ENCODE measurements at places on chromosomes 7 and 10. TPM values are rescaled to one million over a fixed set of nuclear protein-coding genes. Genes with fewer than 3 reads are reported as not detected.

DNA sequence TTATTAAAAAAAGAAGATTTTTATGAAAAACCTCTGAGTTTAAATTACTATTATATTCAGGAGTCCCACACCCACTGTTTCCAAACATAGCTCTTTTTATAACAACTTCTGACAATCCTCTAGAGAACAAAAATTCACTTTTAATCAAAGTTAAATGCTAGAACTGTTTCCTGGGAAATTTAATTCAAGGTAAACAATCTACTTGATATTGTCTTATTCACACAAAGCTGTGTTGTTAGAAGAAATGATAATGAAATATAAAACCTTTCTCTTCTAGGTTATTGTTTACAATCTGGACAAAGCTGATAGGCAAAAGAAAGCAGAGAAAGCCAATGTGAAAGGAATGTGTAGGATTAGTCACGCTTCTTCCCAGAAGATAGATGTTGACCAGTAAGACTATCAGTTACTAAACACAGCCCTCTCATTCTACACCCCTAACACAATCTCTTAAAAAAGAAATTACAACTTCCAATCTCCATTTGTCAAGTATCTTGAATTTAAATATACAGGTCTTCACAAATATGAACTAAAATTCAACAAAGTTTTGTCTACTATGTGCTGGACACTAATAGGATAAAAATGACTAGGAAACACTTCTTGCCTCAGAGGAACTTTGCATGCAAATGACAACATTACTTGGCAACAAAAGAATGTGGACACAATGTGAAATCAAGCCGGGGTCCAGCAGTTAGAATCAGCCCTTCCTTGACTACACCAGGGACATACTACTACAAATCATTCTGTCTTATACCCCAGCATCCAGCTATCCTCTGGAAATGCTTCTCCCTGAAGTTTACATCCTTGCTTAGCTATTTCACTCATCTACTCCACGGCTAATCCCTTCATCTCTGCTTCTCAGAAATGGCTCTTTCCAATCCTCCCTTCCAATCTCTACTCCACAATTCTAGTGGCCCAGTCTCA, 123.7 kb downstream of the IMMP2L start:
- H3K27ac ChIP-seq: peak overlapping the region; percentile 0
- no peaks in the 10 kb centered on the region for H3K4me1 ChIP-seq
- H3K27me3 ChIP-seq: no peaks in the 10 kb centered on the region

- no peaks in the 10 kb centered on the region for H3K4me1 ChIP-seq
- no peak for DNase-seq
- H3K36me3 ChIP-seq: no peaks in the 10 kb centered on the region
- H3K4me3 ChIP-seq: no peak overlapping the region
These were observed 75.0 kb upstream of the AFAP1L2 start for GRCh38 chr10:114479307-114479706.

GRCh38 chr7:22653951-22654350, 73.0 kb upstream of the IL6 start:
- peak; percentile 84 for DNase-seq
- no peak overlapping the region for H3K4me3 ChIP-seq
- H3K27me3 ChIP-seq: no peaks in the 10 kb centered on the region
- peak overlapping the region; percentile 86 for H3K27ac ChIP-seq
- H3K4me1 ChIP-seq: peaks cover 47% of the 10 kb centered on the region

DNA sequence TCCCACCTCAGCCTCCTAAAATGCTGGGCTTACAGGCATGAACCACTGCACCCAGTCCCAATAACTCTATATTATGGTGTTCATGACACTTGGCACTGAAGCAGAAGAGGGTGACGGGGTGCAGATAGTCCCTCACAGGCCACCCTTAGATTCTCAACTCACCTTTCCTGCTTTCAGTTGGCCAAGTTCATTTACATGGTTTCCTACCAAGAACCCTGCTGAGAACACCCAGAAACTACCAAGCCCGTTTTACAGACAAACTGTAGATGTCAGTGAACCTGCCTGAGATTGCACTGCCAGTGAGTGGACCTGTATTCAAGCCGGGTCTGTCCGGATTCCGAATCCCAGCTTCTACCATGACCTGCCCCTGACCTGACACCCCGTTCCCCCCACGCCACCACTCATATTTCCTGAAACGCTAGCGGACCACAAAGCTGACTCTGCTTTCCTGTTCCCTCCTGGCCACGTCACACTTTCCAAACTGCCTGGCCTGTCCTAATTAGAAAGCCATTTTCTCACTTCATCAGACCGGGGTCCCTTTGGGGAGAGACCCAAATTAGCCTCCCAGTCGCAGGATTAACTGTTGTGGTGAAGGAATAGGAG, 17.3 kb downstream of the GRID2IP start:
- DNase-seq: peak; percentile 8
- H3K27ac ChIP-seq: no peak overlapping the region
- peaks cover 8% of the 10 kb centered on the region for H3K27me3 ChIP-seq
- peaks cover 3% of the 10 kb centered on the region for H3K4me1 ChIP-seq
- no peaks in the 10 kb centered on the region for H3K36me3 ChIP-seq
- no peak overlapping the region for H3K4me3 ChIP-seq

DNA sequence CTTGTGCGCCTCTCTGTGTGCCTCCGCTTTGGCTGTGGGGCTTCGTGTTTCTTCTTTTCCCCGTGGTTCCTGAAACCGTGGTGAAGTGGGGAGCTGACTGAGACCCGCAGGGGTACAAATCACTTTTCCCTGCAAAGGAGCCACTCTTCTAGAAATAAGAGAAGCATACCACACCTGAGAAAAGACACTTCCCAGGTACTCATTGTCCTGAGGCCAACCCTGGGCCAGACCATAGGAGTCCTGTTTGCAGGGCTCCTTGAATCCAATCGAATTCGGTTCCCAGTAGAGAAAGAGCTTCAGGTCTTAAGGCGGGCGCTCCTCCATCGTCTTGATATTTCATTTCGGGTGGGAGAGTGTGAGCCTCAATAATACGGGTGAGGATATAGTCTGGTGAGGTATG, 32.4 kb upstream of the ZNF273 start:
- H3K4me3 ChIP-seq: no peak overlapping the region
- H3K4me1 ChIP-seq: no peaks in the 10 kb centered on the region
- H3K27ac ChIP-seq: no peak overlapping the region
- H3K27me3 ChIP-seq: no peaks in the 10 kb centered on the region
- no peak for DNase-seq
- no peaks in the 10 kb centered on the region for H3K36me3 ChIP-seq

- no peaks in the 10 kb centered on the region for H3K27me3 ChIP-seq
- no peak overlapping the region for H3K27ac ChIP-seq
- no peaks in the 10 kb centered on the region for H3K36me3 ChIP-seq
- H3K4me1 ChIP-seq: no peaks in the 10 kb centered on the region
These were observed 1055.1 kb downstream of the KCNMA1 start for GRCh38 chr10:76582531-76582930.

DNA sequence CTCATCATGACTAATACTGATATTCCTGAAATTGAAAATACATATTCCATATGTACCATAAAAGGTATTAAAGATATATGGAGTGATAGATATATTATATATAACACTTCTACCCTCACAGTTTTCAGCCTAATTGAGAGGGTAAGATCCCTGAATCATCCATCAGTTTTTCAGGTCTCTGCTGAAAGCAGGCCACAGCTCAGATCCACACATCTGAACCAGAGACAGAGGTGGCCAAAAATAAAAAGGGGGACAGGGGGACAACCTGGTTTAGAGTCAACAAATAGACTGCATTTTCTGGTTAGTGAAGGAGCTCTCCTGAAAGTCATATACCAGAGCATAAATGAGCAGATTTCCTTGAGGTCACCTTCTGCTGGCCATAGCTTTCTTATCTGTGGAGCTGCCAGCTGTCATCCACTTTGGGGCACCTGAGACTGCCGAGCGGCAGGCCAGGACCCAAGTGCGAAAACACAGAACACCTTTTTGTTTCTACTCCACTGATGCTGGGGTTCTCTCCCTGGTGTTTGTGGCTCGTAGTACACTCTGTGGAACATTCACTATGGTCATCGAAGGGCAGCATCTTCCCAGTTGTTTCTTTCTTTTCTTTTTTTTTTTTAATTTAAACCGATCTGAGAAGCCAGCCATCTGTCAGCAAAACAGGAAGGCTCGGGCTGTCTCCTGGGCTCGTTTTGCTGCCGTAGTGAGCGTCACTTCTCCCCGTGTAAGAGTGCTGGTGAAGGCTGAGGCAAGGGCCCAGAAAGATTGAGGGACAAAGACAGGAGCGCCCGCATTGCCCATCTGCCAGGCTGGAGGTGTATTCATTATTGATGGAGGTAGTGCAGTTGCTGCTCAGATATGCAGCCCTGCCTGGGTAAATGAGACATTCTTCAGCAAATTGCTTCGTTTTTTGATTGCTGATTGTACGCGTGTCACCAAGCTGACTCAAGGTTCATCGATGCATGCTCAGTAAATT, 13.5 kb downstream of the IKZF1 start:
- H3K27me3 ChIP-seq: peaks cover 14% of the 10 kb centered on the region
- no peaks in the 10 kb centered on the region for H3K4me1 ChIP-seq
- no peak overlapping the region for H3K27ac ChIP-seq

- H3K27ac ChIP-seq: no peak overlapping the region
- H3K36me3 ChIP-seq: no peaks in the 10 kb centered on the region
- no peaks in the 10 kb centered on the region for H3K27me3 ChIP-seq
- no peak for DNase-seq
These were observed 185.3 kb downstream of the WDR11 start for GRCh38 chr10:121036431-121036830.

GRCh38 chr10:123043409-123043925, 34.7 kb downstream of the ACADSB start:
- H3K4me3 ChIP-seq: no peak overlapping the region
- no peaks in the 10 kb centered on the region for H3K4me1 ChIP-seq
- DNase-seq: peak; percentile 61
- H3K27ac ChIP-seq: no peak overlapping the region
- no peaks in the 10 kb centered on the region for H3K36me3 ChIP-seq

GRCh38 chr7:64893401-64893800, 9.7 kb upstream of the ZNF273 start:
- DNase-seq: no peak
- no peak overlapping the region for H3K27ac ChIP-seq
- no peak overlapping the region for H3K4me3 ChIP-seq

DNA sequence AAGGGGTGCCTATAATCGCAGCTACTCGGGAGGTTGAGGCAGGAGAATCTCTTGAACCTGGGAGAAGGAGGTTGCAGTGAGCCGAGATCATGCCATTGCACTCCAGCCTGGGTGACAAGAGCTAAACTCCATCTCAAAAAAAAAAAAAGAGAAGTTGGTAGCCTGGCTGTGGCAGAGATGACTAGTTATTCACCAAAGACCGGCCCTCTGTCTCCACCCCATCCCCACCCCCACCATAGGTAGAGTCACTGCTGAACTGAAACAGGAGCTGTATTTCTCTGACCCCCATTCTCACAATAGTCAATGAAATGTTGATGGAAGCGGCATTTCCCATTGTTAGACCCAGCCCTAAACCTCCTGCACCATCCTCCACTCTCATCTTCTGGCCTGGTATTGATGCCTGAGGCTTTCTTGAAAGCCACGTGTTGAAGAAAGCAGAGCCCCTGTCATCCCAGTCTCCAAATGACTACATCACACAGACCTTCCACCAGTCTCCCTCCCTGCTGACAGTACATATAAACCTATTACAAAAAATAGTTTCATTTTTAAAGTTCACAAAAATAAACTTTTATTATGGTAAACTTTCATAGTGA, 9.4 kb upstream of the PIK3CG start:
- no peaks in the 10 kb centered on the region for H3K36me3 ChIP-seq
- H3K27ac ChIP-seq: no peak overlapping the region
- H3K4me1 ChIP-seq: no peaks in the 10 kb centered on the region
- DNase-seq: no peak
- no peak overlapping the region for H3K4me3 ChIP-seq

DNA sequence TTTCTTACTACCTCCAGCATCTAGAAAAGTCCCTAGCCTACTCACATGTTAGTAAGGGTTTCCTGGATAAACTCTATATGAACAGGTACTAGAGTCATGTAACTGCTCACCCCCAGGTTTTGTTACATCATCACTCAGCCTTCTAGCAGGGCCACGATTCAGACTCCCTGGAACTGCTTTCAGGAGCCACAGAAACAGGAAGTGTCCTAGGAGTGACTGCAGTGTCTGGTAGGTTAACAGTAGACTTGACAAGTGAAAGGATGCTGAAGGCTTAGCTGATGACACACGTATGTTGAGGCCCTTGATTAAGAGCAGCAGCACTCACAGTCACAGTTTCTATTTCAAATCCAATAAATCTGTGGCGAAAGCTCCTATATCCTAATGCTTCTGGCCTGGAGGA, 101.2 kb downstream of the DNMBP start:
- peaks cover 27% of the 10 kb centered on the region for H3K4me1 ChIP-seq
- H3K27ac ChIP-seq: no peak overlapping the region
- H3K36me3 ChIP-seq: peaks cover 40% of the 10 kb centered on the region
- H3K4me3 ChIP-seq: no peak overlapping the region
- DNase-seq: no peak
- no peaks in the 10 kb centered on the region for H3K27me3 ChIP-seq

DNA sequence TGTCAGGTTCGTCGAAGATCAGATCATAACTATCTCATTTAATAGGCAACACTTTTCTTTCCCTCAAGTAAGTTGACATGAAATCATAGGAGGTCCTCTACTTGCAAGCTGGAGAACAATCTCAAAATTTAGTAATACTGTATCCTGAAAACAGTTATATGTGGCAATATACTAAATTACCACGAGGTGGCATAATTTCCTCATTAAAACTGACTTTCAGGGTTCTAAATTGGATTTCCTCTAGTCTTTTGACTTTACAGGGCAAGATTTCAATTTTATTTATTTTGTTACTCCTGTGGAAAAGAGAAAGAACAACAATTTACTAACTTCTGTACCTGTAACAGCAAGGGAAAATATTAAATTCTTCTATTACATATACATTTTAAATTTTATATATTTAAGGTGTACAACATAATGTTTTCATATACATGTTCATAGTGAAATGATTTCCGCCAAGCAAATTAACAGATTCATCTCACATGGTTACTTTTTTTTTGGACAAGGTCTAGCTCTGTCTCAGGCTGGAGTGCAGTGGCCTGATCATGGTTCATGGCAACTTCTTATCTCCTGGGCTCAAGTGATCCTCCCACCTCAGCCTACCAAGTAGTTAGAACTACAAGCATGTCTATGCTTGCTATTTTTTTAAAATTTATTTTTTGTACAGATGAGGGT, 53.4 kb upstream of the CYP2C18 start:
- H3K27ac ChIP-seq: no peak overlapping the region
- DNase-seq: peak; percentile 44
- H3K36me3 ChIP-seq: no peaks in the 10 kb centered on the region
- peaks cover 4% of the 10 kb centered on the region for H3K27me3 ChIP-seq
- H3K4me3 ChIP-seq: no peak overlapping the region
- H3K4me1 ChIP-seq: no peaks in the 10 kb centered on the region

GRCh38 chr7:81956520-81956919, 186.7 kb upstream of the HGF start:
- no peaks in the 10 kb centered on the region for H3K4me1 ChIP-seq
- no peak overlapping the region for H3K4me3 ChIP-seq
- peaks cover 3% of the 10 kb centered on the region for H3K36me3 ChIP-seq

GRCh38 chr7:154910125-154910524, 92.8 kb downstream of the PAXIP1 start:
- H3K36me3 ChIP-seq: no peaks in the 10 kb centered on the region
- no peak overlapping the region for H3K4me3 ChIP-seq
- H3K4me1 ChIP-seq: peaks cover 4% of the 10 kb centered on the region
- H3K27me3 ChIP-seq: peaks cover 11% of the 10 kb centered on the region
- no peak for DNase-seq

The ANKRD2 gene
- polyA plus RNA-seq: 1.7 TPM

The CPA2 gene
- polyA plus RNA-seq: not detected

The CAV2 gene
- 327 TPM for polyA plus RNA-seq

The LOXL4 gene
- polyA plus RNA-seq: 1.9 TPM

The NOBOX gene
- not detected for polyA plus RNA-seq

The PON3 gene
- polyA plus RNA-seq: 0.62 TPM

The DNAJC9 gene
- polyA plus RNA-seq: 27.1 TPM

The CLDN4 gene
- polyA plus RNA-seq: 0.15 TPM

The PTTG1IP2 gene
- polyA plus RNA-seq: not detected

All from endothelial cell of umbilical vein (primary cell).